Nucleus accumbens (tissue), 56 donors: ENCODE measurements at places on chromosomes 4 and X.

DNA sequence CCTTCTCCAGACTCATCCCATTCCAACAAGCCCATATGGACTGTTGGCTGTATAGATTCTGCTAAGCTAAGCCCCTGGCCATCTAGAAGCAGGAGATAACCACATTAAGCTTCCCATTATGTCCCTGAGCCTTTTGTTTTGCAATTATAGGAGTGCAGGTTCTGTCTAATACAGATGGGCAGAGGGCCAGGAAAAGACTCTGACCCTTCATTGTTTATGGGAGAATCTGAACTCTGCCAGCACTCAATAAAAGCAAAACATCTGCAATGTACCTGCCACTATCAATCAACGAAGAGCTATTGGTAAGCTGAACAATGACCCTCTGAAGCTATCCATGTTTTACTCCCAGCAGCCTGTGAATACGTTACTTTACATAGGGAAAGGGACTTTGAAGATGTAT lies 207.3 kb upstream of the CLNK start:
- no peak for DNase-seq

DNA sequence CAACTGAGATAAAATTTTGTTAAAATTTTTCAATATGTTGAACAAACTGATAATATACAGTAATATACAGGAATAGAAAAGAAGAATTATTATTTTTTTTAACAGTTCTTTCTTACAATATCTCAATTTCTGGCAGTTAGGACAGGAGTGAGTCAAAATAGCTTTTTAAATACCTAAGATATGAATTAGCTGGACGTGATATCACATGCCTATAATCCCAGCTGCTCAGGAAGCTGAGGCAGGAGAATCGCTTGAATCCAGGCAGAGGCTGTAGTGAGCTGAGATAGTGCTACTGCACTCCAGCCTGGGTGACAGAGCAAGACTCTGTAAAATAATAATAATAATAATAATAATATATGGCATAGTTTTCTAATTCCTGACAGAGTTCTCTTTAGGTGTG lies 1039.3 kb downstream of the STPG2 start:
- no peak for DNase-seq

DNA sequence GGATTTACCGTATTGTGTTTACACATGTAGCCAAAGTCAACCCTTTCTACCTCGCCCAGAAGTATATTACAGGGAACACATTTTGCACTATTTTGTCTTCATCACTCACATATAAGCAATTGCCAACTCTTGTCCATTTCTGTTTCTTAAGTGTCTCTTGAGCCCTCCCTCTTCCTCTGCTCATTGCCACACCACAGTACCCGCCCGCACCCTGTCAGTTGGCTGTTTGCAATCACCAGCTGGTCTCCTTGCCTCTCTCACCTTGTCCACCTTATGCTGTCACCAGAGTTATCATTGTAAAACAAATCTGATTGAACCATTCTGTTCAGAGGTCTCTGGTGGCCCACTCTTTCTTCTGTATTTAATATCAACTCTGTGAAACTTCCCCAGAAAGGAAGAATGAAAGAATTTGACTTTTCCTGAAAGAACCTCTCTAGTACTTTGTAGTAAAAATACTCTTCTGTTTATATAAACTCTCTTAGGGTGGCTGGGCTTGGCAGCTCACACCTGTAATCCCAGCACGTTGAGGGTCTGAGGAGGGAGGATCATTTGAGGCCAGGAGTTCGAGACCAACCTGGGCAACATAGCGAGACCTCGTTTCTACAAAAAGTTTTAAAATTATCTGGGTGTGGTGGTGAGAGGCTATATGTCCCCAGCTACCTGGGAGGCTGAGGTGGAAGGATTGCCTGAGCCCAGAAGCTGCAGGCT lies 50.2 kb downstream of the ING2 start:
- DNase-seq, result no peak

DNA sequence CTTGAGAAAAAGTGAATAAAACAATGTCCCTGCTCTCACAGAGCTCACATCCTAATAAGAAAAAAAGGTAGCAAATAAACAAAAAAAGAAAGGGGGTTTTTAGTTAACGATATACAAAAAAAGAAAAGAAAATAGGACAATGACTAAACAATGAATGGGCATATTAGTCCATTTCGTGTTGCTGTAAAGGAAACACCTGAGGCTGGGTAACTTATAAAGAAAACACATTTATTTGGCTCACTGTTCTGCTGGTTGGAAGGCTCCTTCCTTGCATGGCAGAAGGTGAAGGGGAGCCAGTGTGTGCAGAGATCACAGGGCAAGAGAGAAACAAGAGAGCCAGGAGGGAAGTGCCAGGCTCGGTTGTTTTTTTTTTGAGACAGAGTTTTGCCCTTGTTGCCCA lies 4.7 kb upstream of the KLF3 start:
- no peak for DNase-seq

GRCh38 chr4:146472404-146472803 lies 49.3 kb downstream of the SLC10A7 start:
- DNase-seq, result no peak

- peak; percentile 13 for DNase-seq
These were observed 68.7 kb downstream of the MCF2 start for GRCh38 chrX:139639253-139639652.

GRCh38 chr4:134585972-134586371 lies 384.4 kb upstream of the PABPC4L start:
- DNase-seq, result no peak

DNA sequence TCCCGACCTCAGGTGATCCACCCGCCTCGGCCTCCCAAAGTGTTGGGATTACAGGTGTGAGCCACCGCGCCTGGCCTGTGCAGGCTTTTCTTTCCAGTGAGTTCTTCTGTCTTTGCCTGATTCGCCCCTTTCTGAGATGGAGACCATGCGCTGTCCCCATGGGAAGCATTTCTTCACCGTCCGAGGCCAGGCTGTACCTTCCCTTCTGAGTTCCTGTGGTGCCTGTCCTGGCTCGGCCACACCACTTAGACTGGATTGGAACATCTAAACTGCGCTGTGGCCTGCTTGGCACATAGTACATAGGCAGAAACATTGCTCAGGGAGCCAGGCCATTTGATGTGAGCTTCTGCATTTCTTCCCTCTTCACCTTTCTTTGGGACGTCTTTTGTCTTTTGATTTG lies 23.7 kb downstream of the FAM193A start:
- no peak for DNase-seq

- DNase-seq, result no peak
These were observed 18.5 kb downstream of the UVSSA start for GRCh38 chr4:1365271-1366178.
